ENCODE measurements at places on chromosomes 1 and 21.

- no peak for DNase-seq
- no peak overlapping the region for H3K4me3 ChIP-seq
- no peaks in the 10 kb centered on the region for H3K27me3 ChIP-seq
- no peaks in the 10 kb centered on the region for H3K4me1 ChIP-seq
- no peak overlapping the region for H3K27ac ChIP-seq
These were observed 587.2 kb downstream of the PTPRU start for GRCh38 chr1:29823561-29823960.

GRCh38 chr1:226685196-226685820 is 53.8 kb downstream of the ITPKB start:
- H3K4me3 ChIP-seq, result no peak overlapping the region
- peaks cover 95% of the 10 kb centered on the region for H3K4me1 ChIP-seq
- H3K27me3 ChIP-seq, result no peaks in the 10 kb centered on the region
- DNase-seq, result no peak

- H3K4me3 ChIP-seq, result no peak overlapping the region
- peak overlapping the region; percentile 59 for H3K27ac ChIP-seq
- DNase-seq, result no peak
- no peaks in the 10 kb centered on the region for H3K4me1 ChIP-seq
- H3K27me3 ChIP-seq, result no peaks in the 10 kb centered on the region
These were observed 53.7 kb upstream of the HMCN1 start for GRCh38 chr1:185680453-185680852.

- peaks cover 68% of the 10 kb centered on the region for H3K27me3 ChIP-seq
- no peaks in the 10 kb centered on the region for H3K36me3 ChIP-seq
- H3K4me1 ChIP-seq, result no peaks in the 10 kb centered on the region
These were observed 92.6 kb upstream of the ACTRT2 start for GRCh38 chr1:2928366-2929325.

- no peak overlapping the region for H3K4me3 ChIP-seq
- H3K4me1 ChIP-seq, result no peaks in the 10 kb centered on the region
- DNase-seq, result no peak
These were observed 1.4 kb downstream of the RSPO1 start for GRCh38 chr1:37633040-37633937.

DNA sequence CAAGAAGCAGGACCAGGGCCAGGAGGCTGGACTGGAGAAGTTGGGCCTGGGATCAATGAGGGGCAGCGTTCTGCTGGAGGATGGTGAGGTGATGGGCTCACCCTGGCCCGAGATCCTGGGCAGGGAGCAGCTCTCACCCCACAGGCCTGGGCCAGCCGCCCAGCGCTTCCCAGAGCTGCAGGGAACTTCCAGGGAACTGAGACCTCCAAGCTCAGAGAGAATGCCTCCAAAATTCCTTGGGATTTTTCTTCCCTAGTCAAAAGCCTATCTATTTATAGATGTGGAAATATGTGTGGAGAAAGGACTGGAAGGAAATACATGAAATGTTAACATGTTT is 121.2 kb downstream of the SPSB1 start:
- no peak for DNase-seq
- H3K4me3 ChIP-seq, result no peak overlapping the region
- no peaks in the 10 kb centered on the region for H3K27me3 ChIP-seq
- peak overlapping the region; percentile 81 for H3K27ac ChIP-seq
- peaks cover 22% of the 10 kb centered on the region for H3K4me1 ChIP-seq

DNA sequence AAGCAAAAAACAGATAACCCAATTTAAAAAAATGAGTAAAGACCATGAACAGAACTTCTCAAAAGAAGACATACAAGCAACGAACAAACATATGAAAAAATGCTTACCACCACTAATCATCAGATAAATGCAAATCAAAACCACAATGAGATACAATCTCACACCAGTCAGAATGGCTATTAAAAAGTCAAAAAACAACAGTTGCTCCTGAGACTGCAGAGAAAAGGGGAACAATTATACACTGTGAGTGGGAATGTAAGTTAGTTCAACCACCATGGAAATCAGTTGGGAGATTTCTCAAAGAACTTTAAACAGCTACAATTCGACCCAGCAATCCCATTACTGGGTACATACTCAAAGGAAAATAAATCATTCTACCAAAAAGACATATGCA is 131.6 kb downstream of the PTGER3 start:
- H3K27me3 ChIP-seq, result no peaks in the 10 kb centered on the region
- no peak overlapping the region for H3K27ac ChIP-seq
- no peaks in the 10 kb centered on the region for H3K4me1 ChIP-seq

DNA sequence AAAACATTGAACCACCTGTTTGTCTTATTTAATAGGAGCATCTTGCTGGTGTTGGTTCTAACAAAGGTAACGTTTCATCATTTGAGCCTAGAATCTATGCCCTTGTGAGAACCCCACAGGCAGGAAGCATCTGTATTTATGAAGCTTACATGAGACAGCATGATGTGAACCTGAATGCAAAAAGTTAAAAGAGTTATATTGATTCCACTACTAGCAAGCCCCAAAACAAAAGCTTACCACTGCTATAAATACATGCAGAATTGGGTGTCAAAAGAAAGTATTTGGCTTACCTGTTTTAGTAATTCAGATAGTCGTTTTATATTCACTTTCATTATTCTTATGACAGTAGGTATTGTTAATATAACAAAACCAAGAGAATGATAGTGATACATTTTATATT is 301.2 kb upstream of the ADGRL2 start:
- H3K27me3 ChIP-seq, result no peaks in the 10 kb centered on the region
- no peak overlapping the region for H3K4me3 ChIP-seq
- H3K4me1 ChIP-seq, result no peaks in the 10 kb centered on the region
- no peaks in the 10 kb centered on the region for H3K36me3 ChIP-seq
- H3K27ac ChIP-seq, result no peak overlapping the region

- DNase-seq, result no peak
- H3K4me1 ChIP-seq, result peaks cover 46% of the 10 kb centered on the region
- H3K36me3 ChIP-seq, result no peaks in the 10 kb centered on the region
- H3K27ac ChIP-seq, result peak overlapping the region; percentile 95
- H3K4me3 ChIP-seq, result peak overlapping the region; percentile 67
- H3K27me3 ChIP-seq, result no peaks in the 10 kb centered on the region
These were observed 618 bp downstream of the HNRNPR start for GRCh38 chr1:23343221-23344110.

GRCh38 chr1:69994241-69994640 is 211.1 kb downstream of the LRRC40 start:
- no peaks in the 10 kb centered on the region for H3K4me1 ChIP-seq
- H3K27me3 ChIP-seq, result no peaks in the 10 kb centered on the region
- DNase-seq, result no peak
- no peak overlapping the region for H3K4me3 ChIP-seq
- no peak overlapping the region for H3K27ac ChIP-seq
- no peaks in the 10 kb centered on the region for H3K36me3 ChIP-seq

- H3K4me3 ChIP-seq, result no peak overlapping the region
- DNase-seq, result peak; percentile 51
- H3K36me3 ChIP-seq, result no peaks in the 10 kb centered on the region
- no peak overlapping the region for H3K27ac ChIP-seq
These were observed 11.1 kb upstream of the SLC30A1 start for GRCh38 chr1:211589782-211590721.

GRCh38 chr1:229119876-229120275 is 151.0 kb upstream of the RAB4A start:
- DNase-seq, result no peak
- no peaks in the 10 kb centered on the region for H3K36me3 ChIP-seq
- H3K27me3 ChIP-seq, result no peaks in the 10 kb centered on the region

- no peak overlapping the region for H3K27ac ChIP-seq
- H3K27me3 ChIP-seq, result peaks cover 7% of the 10 kb centered on the region
- H3K4me3 ChIP-seq, result no peak overlapping the region
- H3K4me1 ChIP-seq, result peaks cover 4% of the 10 kb centered on the region
- no peak for DNase-seq
These were observed 5.5 kb downstream of the ETNK2 start for GRCh38 chr1:204146309-204146708.

DNA sequence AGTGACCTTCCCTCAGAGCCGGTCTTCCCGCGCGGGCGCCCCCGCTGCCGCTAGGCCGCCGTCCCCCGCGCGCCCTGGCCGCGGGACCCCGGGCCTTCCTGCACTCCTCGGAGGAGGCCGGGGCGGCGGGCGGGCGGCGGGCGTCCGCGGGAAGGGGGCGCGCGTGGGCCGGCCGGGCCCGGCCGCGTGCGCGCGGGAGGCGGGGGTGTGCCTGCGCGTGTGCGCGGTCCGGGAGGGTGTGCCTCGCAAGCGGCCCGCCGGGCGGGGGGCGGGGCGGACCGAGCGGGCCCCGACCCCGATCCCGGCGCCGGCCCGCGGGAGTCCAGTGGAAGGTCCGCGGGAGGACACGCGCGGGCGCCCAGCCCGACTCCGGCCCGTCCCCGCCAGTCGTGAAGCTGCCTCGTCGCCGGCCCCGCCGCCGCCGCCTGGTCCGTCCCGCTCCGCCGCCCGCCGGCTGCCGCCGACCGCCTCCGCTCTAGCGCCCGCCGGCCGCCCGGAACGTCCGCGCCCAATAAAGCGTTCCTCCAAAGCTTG is 438 bp downstream of the MRPS6 start:
- H3K36me3 ChIP-seq, result no peaks in the 10 kb centered on the region
- H3K27me3 ChIP-seq, result no peaks in the 10 kb centered on the region
- peak overlapping the region; percentile 71 for H3K4me3 ChIP-seq
- DNase-seq, result peak; percentile 8
- peak overlapping the region; percentile 88 for H3K27ac ChIP-seq
- H3K4me1 ChIP-seq, result peaks cover 47% of the 10 kb centered on the region

DNA sequence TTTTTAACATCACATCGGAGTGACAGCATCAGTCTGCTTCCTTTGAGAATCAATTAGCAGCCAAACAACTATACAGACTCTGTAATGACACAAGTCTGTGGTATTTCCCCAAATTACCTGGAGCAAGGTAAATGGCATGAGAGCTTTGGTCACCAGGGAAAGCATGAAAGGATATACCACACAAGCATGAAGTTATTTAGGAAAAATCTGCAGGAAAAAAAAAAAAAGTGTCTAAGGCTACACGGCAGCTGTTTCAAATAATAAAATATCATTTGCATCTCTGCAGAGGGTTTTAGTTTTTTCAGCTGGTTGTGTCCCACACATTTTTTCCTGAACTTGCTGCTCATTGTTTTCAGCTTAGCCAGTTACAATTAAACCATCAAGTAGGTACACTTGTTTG is 234.7 kb downstream of the TTLL7 start:
- DNase-seq, result no peak
- no peaks in the 10 kb centered on the region for H3K27me3 ChIP-seq
- no peak overlapping the region for H3K4me3 ChIP-seq
- H3K36me3 ChIP-seq, result no peaks in the 10 kb centered on the region
- H3K27ac ChIP-seq, result no peak overlapping the region
- no peaks in the 10 kb centered on the region for H3K4me1 ChIP-seq

GRCh38 chr1:56179543-56179942 is 399.8 kb downstream of the PLPP3 start:
- peaks cover 2% of the 10 kb centered on the region for H3K4me1 ChIP-seq
- DNase-seq, result no peak
- H3K36me3 ChIP-seq, result no peaks in the 10 kb centered on the region
- no peak overlapping the region for H3K4me3 ChIP-seq

GRCh38 chr1:76503736-76504135 is 363.5 kb upstream of the ST6GALNAC5 start:
- no peak overlapping the region for H3K4me3 ChIP-seq
- H3K27ac ChIP-seq, result no peak overlapping the region
- H3K4me1 ChIP-seq, result no peaks in the 10 kb centered on the region
- no peaks in the 10 kb centered on the region for H3K36me3 ChIP-seq
- no peak for DNase-seq

DNA sequence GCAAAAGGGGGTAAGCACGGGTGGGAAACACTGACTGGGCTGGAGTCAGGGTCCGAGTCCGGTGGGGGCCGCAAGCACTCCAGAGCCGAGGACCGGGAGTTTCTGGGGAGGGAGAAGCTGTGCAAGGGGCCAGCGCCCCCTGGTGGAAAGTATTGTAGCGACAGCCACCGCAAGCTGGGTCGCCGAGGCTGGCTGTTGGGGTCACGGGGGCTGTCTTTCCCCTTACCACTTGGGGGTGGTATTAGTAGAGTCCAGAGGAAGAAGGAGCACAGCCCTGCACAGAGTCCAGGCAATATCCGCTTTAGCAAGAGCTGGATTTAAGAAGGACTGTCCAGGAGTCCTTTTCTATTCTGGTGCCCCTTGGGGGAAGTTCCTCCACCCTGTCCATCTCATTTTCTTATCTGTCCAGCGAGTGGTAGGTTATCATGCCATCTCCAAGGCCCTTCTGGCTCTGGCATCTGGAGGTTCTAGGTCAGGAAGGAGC is 17.9 kb upstream of the ETV3 start:
- no peaks in the 10 kb centered on the region for H3K27me3 ChIP-seq
- no peaks in the 10 kb centered on the region for H3K4me1 ChIP-seq
- H3K27ac ChIP-seq, result no peak overlapping the region
- peak; percentile 24 for DNase-seq
- H3K4me3 ChIP-seq, result peak overlapping the region; percentile 29
- H3K36me3 ChIP-seq, result no peaks in the 10 kb centered on the region

DNA sequence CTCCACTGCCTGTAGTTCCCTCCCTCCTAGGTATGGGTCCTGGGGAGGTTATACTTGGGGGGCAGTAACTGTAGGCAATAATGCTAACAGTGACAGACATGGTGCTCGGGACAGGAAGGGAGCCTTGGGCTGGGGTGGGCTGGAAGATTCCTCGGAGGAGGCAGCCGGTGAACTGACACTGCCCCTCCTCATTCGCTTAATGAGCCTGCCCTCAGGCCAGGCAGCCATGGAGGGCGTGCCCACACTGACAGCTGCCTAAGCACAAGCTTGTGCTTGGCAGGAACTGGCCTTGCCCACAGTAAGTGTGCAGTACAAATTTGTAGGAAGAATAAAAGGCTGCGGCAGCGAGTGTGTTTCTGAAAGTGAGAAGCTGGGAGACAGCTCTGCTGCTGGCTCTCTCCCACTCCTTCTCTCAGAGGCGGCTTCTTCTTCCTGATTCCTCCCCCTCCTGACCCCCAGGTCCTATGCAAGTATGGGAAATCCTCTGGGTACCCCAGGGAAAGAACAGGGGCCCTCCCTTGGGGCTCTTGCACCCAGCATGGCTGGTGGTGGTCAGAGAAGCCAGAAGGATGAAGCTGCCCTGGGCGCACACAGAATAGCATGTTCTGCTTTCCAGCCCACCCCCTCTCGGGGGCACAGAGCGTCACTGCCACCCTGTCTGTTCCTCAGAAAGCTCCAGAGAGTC is 23.6 kb downstream of the OPTC start:
- no peak for DNase-seq
- H3K27me3 ChIP-seq, result no peaks in the 10 kb centered on the region
- no peaks in the 10 kb centered on the region for H3K36me3 ChIP-seq

GRCh38 chr1:182762536-182762935 is 27.0 kb upstream of the NPL start:
- H3K4me3 ChIP-seq, result no peak overlapping the region
- H3K4me1 ChIP-seq, result peaks cover 4% of the 10 kb centered on the region
- DNase-seq, result no peak
- no peaks in the 10 kb centered on the region for H3K27me3 ChIP-seq

DNA sequence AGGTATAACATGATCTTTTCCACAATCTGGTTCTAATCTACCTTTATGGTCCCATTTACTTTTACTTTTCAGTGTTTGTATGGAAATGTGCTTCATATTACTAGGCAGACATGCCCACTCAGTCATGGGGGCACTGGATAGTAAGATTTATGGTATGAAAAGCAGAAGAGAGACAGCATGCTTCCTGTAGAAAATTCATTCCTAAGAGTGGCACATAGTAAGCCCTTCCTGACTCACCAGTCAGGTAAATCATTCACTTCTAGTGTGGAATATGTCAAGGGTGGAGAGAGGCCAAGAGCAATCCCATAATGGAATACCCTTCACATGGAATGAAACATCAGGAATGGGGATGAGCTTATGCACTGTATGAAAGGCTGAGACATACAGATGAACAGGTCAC is 49.5 kb upstream of the BCL10 start:
- H3K27ac ChIP-seq, result no peak overlapping the region
- peaks cover 23% of the 10 kb centered on the region for H3K4me1 ChIP-seq
- no peak overlapping the region for H3K4me3 ChIP-seq
- no peaks in the 10 kb centered on the region for H3K27me3 ChIP-seq
- H3K36me3 ChIP-seq, result no peaks in the 10 kb centered on the region

GRCh38 chr1:172278478-172278877 is 142.0 kb upstream of the C1orf105 start:
- no peak overlapping the region for H3K27ac ChIP-seq
- no peak overlapping the region for H3K4me3 ChIP-seq

Data from gastrocnemius medialis (tissue), 4 donors.